Neural progenitor cell (in vitro differentiated cells): ENCODE measurements at places on chromosomes 5 and 9. TPM values are rescaled to one million over a fixed set of nuclear protein-coding genes. Genes with fewer than 3 reads are reported as not detected.

CCDC192 gene
- 2.7 TPM in 1 of 2 replicates, not detected in the other for total RNA-seq

BTNL9 gene
- 0.24 and 0.56 TPM in 2 replicates for total RNA-seq

PAX5 gene
- 0.06 TPM in 1 of 2 replicates, not detected in the other for total RNA-seq

PCDHB10 gene
- total RNA-seq, result 9.3 and 10.4 TPM in 2 replicates

IFNA8 gene
- total RNA-seq, result not detected in 2 replicates

LCN9 gene
- 2.4 and 6.6 TPM in 2 replicates for total RNA-seq

ADRB2 gene
- 0.32 and 0.40 TPM in 2 replicates for total RNA-seq

IL7R gene
- total RNA-seq, result not detected in 2 replicates

CNTNAP3B gene
- total RNA-seq, result 16.0 and 22.8 TPM in 2 replicates

BARHL1 gene
- 1.0 and 3.1 TPM in 2 replicates for total RNA-seq

MTX3 gene
- 43.1 and 64.0 TPM in 2 replicates for total RNA-seq

C9orf50 gene
- not detected in 2 replicates for total RNA-seq

NPDC1 gene
- 3.8 and 31.3 TPM in 2 replicates for total RNA-seq

TEK gene
- 12.3 and 14.6 TPM in 2 replicates for total RNA-seq

PCA3 gene
- 0.30 and 0.56 TPM in 2 replicates for total RNA-seq

KCNT1 gene
- total RNA-seq, result not detected in 2 replicates

- DNase-seq, result no peak
These were observed 16.2 kb downstream of the PRRC2B start for GRCh38 chr9:131410044-131410491.

- DNase-seq, result no peak
These were observed 200.9 kb downstream of the GADD45G start for GRCh38 chr9:89805571-89806292.

GRCh38 chr5:120516805-120517204, 52.7 kb downstream of the PRR16 start:
- DNase-seq, result no peak

DNA sequence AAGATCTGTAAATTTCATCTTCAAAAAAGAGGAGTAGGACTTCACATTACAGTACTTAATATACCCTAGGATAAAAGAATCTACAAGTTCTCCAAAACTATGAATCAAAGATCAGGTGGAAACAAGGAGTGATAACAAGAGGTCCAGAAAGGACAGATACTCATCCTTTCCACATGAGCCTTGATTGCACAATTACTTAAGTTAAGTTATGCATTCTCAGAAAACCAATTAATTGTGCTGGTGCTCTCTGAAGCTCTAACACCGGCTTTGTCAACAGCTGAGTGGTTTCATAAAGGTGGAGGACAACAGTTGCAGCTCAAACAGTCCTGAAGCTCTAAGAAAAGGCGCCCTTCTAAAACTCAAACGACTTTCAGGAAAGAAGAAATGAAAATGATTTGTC, 251.9 kb downstream of the BNC2 start:
- peak; percentile 24 for DNase-seq

DNA sequence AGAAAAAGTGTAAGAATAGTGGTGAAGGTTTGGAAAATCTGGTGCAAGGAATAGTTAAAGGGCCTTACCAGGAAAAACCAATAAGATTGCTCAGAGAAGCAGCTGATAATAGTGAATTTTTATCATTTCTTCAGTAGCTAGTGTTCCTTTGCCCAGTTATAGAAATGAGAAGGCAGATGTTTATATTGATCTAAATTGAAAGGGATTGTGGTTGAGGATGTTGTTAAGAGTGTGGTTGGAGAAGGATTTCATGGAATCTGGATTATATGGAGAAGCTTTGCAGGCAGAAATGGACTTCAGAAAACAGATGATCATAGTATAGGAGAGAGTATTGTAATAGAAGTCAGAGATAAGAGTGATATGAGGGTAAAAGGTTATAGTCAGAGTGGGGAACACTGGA, 102.6 kb downstream of the XRCC4 start:
- no peak for DNase-seq

GRCh38 chr5:111954516-111955395, 197.8 kb upstream of the NREP start:
- no peak for DNase-seq

GRCh38 chr5:105133087-105133486, 1570.5 kb upstream of the NUDT12 start:
- no peak for DNase-seq

- DNase-seq, result no peak
These were observed 97.2 kb downstream of the PCSK1 start for GRCh38 chr5:96335873-96336272.

GRCh38 chr9:79023134-79023580, 548.6 kb upstream of the TLE4 start:
- no peak for DNase-seq

GRCh38 chr9:6498982-6499381, 86.0 kb downstream of the UHRF2 start:
- DNase-seq, result no peak

DNA sequence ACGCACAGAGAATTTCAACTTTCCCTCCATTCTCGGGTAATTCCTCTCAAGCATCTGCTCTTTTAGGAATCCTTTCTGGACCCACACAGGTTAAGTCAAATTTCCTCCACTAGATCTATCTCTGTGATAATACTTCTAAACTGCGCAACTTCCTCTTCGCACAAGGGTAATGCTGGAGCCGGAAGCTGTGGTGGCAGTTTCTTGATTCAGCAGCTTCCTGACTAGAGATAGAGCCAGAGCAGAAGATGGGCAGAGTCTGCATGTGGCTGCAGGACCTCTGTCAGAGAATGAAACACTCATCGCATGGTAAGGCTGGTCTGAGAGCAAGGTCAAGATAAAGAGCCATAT, 11.1 kb upstream of the CDC42SE2 start:
- DNase-seq, result no peak

- no peak for DNase-seq
These were observed 331.0 kb upstream of the EDIL3 start for GRCh38 chr5:84715686-84716085.

DNA sequence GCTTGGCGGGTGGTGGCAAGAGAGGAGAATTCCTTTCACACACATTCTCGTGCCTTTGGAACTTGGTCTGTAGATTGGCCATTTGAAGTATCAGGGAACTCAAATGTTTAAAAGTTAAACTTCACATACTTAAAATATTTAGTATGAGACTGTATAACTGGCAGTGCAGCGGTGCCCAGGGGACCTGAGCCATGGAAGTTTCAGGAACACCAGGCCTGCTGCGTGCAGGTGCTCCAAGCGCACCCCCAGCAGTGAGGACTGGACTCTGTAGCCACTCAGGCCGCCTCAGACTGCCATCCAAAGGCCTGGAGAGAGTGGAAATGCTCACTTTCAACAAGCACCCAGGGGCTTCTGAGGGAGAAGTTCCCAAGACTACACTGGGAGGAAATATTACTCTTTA, 273.5 kb upstream of the IRX2 start:
- DNase-seq, result no peak

DNA sequence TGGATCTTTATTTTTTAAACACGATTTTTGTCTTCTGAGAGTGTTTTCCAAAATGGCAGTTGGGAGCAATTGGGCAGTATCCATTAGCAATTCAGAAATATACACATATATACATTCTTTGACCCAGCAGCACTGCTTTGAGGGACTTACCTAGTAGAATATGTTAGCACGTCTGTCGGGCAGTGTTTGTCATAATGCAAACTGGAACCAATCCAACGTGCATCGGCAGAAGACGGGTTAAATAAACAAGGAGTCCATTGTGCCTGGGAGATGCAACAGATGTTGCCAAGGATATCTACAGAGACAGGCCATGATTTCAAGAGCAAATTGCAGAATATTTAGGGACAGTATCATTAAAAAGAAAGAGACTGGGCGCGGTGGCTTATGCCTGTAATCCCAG, 107.0 kb downstream of the COL5A1 start:
- no peak for DNase-seq

- peak; percentile 11 for DNase-seq
These were observed 38.2 kb downstream of the PAPPA start for GRCh38 chr9:116191576-116192415.

DNA sequence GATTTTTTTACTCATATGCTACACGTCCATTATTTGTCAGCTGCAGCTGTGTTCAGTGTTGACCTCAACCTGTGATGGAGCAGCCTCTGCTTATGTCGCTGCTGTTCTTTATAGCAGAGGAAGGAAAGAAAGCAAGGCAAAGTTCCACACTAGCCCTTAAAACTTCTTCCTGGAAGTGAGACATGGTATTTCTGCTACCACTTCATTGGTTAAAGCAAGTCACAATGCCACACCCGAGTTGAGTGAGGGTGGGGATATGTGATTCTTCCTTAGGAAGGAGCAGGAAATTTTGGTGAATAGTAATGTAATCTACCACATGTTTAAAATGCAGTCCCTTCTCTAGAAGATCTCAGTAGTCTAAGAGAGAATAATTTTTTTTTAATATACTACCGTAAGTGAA, 224.8 kb upstream of the DMRT1 start:
- no peak for DNase-seq

- no peak for DNase-seq
These were observed 31.4 kb downstream of the KCTD16 start for GRCh38 chr5:144202072-144202471.

- DNase-seq, result no peak
These were observed 77.6 kb downstream of the ADAMTS2 start for GRCh38 chr5:179267671-179268083.

DNA sequence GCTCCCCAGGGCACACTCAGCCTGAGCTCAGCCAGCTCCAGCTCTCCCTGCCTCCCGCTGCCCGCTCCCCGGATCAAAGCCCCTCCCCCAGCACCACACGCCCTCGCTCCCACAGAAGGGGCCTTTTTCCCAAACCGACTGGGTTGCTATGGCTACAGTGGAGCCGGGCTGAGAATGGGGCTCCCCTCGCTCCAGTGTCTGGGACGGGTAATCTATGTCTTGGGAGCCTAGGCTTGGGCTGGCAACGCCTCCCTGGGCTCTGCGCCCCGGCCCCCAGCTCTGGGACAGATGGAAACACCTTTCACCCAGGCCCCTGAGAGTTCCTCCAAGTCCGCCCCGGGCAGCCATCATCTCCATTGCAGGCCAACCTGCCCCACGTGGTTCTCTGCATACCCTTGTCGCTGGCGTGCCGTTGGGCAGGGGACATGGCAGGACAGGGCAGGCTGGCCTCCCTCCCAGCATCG, 29.6 kb downstream of the NOTCH1 start:
- no peak for DNase-seq

DNA sequence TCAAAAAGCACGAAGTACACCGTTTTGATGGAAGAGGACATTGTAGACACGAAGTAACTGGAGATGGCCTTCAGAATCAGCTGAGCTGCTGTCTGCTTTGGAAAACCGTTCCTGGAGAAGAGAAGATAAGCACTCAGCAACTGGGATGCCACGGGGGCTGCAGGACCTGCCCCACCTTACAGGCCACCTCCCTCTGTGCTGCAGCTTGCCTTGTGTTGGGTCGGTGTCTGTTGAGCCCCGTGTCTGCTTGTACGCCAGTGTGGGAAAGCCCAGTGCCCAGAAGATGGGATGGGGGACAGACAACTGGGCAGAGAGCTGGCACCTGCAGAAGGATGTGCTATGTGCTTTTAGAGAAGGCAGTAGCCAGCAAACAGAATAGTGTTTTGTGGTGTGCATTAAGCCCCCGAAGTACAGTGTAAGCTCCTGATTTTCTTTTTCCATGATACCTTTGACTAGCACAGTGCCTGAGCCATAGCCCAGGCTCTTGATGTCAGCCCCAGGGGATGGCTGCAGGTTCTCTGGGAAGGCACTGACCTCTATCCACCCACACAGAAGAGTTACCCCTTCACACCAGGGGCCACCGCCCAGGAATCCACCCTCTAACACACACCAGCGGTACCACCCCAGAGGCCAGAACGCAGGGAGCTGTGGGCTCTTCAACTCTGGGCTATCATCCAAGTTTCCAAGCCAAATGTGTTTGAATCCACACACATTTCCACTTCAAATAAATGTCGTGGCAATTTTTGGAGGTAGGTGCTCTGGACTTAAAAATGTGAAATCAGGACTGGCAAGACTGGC, 63.8 kb downstream of the MACROH2A1 start:
- DNase-seq, result no peak

GRCh38 chr5:115396688-115397087, 100.2 kb upstream of the CCDC112 start:
- DNase-seq, result no peak

- no peak for DNase-seq
These were observed 34.4 kb upstream of the SSBP2 start for GRCh38 chr5:81785322-81785721.
